ENCODE measurements at places on chromosomes 4 and X.

GRCh38 chr4:39255871-39256270 is 73.5 kb downstream of the WDR19 start:
- no peak for DNase-seq

DNA sequence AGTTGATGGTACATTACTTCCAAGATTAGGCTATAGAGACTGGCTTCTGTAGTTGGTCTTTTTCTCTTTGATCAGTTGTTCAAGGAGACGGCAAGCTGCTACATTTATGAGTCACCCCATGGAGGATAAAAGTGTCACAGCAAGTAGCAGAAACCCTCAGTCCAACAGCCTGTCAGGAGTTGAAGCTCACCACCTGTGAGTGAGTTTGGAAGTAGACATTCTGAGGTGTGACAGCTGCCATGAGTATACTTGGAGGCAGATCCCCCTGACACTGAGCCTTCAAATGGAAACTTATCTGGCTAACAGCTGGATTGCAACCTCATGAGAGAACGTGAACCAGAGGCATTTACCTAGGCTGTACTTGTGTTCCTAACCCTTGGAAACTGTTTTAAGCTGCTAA is 68.0 kb downstream of the CCNG2 start:
- DNase-seq: no peak

GRCh38 chr4:175784986-175785525 is 27.0 kb downstream of the GPM6A start:
- DNase-seq: no peak

- no peak for DNase-seq
Observed at GRCh38 chr4:48680848-48681568, 99.1 kb downstream of the FRYL start.

DNA sequence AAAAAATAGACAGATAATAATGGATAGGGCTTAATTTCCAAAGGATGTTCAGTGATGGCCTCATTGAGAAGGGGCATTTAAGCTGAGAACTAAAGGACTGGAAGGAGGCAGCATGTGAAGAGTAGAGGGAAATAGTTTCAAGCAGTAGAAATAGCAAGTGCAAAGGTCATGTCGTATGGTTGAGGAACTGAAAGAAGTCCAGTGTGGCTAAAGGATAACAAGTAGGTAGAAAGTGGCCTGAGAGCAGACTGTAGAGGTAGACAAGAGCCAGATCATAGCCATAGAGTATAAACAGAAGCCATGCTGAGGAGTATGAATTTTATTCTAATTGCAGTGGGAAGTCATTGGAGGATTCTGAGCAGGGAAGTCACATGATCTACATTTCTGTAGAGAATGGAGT is 72.3 kb downstream of the GRIA3 start:
- DNase-seq: no peak

GRCh38 chrX:103830848-103831247 is 1.2 kb downstream of the RAB9B start:
- DNase-seq: no peak

GRCh38 chrX:46317163-46317562 is 228.1 kb downstream of the ZNF674 start:
- no peak for DNase-seq

DNA sequence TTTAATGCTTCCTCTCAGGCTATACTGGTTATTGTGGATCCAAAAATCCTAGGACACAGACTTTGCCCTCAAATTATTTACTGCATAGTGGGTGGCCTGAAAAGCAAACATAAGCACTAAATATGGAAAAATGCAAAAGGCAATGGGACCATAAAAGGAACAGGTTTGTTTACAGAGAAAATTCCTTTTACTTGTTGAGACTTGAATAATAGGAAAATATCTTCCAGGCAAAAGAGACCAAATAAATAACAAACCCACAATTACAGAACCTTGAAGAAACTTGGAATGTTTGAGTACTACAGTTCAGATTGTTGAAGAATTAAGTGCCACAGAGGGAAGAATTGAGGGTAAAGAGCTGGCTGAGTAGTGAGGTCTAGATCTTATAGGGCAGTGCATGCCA is 711.0 kb downstream of the C4orf33 start:
- no peak for DNase-seq

DNA sequence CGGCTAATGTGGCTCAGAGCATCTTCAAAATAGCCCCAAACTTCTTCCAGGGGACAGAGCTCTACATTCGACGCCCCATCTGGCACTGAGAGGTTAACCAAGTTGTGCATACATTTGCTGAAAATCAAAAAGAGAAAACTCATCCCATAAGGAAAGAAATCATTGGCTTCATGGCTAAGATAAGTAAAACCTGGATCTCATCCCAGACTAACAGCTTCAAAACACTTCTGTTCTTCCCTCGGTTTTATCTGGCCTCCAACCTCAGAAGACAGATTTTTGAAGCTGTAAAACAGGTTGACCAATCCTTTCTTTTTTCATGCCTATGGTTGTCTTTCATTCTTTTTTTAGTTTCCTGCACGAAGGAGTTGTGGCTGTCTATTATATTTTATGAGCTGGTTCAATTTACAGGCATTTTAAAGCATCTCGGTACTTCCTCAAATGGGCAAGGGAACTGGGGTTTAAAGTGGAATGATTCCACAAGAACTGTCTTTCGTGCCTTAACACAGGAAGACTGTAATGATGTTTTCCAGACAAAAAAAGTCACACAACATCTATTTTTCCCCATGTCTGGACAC is 107.6 kb downstream of the DLG3 start:
- no peak for DNase-seq

DNA sequence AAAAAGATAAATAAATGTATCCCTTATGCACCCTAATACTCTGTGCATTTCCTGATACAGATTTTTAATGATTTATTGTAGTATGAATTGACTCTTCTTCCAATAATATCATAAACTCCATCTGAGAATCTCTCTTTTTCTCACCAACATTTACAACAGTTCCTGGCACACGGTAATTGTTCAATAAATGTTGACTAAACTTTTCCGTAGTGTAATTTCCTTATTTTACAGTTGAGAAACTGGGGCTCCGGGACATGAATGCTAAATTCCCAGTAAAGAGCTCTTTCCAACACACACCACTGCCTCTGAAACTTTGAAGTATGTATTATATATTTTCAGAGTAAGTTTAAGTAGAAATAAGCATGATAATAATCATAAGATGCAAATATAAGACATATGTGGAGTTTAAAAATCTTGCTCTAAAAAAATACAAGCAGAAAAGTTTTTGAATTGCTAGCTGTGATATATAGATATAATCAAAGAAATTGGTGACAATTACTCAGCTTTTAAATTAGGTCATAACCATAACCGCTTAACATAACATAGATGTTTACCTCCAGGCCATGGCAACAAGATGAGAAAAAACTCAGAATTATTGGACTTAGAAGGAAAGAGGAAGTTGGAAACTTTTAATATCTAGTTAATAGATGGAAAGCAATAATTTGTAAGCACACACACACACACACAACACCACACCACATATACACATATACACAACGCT is 28.2 kb upstream of the ANTXR2 start:
- no peak for DNase-seq

GRCh38 chr4:78689261-78689660 is 86.9 kb upstream of the BMP2K start:
- peak; percentile 26 for DNase-seq

Measured in fibroblast of skin of right biceps (primary cell).